DMS79 treated with DMSO at 0.1 percent for 48 hours (cell line): ENCODE measurements at places on chromosomes 5 and 9.

DNA sequence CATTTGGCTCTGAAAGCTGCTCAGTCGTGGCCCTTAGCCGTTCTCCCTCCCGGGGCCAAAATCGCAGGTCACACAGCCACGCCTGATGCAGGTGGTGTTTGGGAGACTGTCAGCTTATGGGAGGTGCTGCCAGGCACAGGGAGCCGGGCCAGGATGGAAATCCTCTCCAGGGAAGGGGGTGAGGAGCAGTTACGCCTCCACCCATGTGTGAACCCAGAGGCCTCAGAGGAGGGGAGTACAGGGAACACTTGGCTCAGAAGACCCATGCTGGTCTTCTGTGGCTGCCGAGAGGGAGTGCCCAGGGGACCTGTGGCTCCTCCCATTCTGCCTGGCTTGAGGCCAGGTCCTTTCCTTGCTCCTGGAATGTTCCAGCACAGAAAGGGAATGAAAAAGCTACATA lies 3.6 kb upstream of the OLFM1 start:
- DNase-seq: peak; percentile 84

GRCh38 chr9:133709015-133709611 lies 29.0 kb downstream of the SARDH start:
- DNase-seq: peak; percentile 87

DNA sequence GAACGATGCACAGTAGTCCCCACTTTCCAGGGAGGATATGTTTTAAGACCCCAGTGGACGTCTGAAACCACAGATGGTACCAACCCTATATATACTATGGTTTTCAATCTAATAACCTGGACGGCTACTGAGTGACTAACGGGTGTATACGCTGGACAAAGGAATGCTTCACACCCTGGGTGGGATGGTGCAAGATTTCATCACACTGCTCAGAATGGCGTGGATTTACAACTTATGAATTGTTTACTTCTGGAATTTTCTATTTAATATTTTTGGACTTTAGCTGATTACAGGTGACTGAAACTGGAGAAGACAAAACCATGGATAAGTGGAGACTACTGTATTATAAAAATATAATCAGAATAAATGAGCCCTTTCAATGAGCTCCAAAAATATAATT lies 147.6 kb upstream of the TRIM32 start:
- DNase-seq: no peak

DNA sequence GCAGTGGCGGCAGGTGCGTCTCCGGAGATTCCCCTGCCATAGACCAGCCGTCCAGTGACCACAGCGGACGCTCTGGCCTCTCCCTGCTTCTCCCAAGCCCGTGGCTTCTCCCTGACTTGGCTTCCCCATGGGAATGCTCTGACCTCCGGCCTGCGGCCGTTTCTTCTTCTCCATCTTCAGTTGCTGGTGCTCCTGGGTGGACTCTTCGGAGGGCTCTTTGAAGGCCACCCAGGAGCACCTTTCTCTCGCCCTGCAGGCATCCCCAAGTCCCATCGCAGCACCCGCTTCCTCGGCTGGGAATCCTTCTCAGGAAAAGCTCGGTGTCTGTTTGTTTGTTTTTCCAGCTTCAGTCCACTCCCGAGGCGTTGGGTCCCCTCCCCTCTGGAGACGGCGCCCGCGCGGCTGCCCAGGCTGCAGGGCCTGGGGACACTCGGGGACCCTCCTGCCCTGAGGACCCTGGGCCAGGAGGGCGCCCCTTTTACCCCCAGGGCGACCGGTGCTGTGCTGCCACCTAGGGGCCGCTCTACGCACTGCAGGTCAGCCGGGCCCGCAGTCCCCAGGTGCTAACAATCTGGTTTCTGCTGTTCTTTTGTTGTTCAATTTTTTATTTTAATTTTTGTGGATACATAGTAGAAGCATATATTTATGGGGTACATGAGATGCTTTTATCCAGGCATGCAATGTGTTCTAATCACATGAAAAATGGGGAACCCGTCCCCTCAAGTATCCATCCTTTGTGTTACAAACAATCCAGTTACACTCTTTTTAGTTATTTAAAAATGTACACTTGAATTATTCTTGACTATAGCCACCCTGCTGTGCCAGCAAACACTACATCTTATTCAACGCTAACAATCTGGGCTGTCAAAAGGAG lies 197.9 kb upstream of the ADAMTS16 start:
- no peak for DNase-seq

DNA sequence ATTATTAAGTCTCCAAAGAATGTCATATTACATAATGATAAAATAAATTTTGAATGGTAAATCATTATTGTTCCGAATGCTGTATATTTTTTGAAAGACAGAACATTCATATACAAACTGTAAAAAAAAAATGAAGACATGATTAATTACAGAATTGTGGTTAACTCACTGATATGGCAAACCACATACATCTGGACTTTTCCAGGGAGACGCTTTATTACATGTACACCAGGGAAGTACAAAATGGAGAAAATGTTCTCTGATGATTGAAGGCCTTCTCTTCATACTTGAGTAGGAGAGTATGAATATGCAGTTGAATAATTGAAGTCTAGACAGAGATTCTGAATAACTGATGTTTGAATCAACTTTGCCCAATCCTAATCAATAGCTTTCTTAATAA lies 1886.9 kb downstream of the EFNA5 start:
- DNase-seq: no peak

DNA sequence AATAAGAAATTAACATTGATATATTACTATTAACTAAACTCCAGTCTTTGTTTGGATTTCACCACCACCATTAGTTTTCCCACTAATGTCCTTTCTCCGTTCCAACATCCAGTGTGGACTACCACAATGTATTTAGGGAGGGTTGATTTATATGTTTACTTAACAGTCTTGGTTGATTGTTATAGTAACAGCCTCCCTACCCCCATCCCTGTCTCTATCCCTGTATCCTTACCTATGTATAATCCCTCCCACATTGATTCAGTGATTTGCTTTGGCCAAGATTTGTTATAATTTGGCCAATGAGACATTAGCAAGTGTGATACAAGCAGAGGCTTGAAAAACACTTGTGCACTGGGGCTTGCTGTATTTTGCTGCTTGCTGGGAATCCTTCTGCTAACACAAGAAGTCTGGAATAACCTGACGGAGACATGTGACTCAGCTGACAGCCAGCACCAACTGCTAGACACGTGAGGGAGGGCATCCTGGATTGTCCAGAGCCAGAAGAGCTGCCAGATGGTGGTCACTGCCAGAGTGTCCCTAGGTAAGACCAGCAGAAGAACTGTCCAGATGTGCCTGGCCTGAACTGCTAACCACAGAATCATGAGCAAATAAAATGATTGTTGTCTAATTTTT lies 51.2 kb upstream of the TCF7 start:
- DNase-seq: no peak

- DNase-seq: no peak
Observed at GRCh38 chr9:18610956-18611355, 137.0 kb downstream of the ADAMTSL1 start.

- no peak for DNase-seq
Observed at GRCh38 chr5:151093476-151093889, 12.6 kb upstream of the TNIP1 start.

- no peak for DNase-seq
Observed at GRCh38 chr5:66273121-66273520, 129.0 kb downstream of the SREK1 start.

DNA sequence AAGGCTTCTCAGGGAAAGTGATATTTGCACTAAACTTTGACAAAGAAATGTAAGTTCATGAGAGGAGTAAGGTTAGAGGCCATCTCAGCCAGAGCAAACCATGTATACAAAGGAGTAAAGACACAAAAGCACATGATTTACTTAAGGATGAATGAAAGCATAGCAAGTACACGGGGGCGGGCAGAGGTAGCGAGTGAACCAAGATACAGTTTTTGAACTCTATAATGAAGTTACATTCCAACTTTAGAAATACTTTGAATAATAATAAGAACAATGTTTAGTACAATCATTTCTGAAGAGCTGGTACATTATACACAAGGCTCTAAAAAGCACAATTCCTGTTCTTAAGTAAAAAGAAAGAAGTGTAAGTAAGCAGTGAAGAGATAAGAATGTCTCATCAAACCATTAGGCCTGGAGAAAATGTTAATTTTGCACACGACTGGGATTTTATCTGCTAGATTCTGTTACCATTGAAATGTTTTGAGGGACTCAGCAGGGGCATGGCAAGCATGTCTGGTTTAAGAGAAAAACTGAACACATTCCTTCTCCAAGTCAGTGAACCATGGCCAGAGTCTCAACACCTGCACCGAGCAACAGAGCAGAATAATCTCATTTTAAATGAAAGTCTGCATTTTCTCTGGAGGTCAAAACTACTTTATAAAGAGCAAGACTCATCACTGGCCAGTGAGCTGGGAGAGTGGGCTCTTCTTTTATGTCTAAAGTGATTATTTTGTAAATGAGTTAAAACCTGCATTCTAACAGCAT lies 147.6 kb upstream of the TRPM3 start:
- DNase-seq: no peak

- no peak for DNase-seq
Observed at GRCh38 chr5:172920447-172920849, 38.8 kb upstream of the RPL26L1 start.

GRCh38 chr9:127580366-127580765 lies 31.7 kb upstream of the STXBP1 start:
- DNase-seq: no peak

DNA sequence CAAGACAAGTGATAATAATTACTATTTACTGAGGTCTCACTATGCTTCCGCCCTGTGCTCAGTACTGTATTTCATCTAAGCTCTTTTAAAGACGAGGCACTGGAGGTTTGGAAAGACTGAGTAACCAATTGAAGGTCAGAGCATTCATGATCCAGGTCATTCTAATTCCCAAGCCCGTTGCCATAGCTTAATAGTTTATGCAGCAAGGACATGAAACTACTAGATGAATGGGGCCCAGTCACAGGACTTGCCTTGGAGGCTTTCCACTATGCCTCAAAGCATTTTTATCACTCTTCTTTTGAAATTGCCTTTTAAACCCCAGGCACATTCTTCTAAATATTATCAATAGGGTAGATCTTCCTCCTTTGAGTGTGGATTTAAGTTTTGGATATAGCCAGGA lies 17.2 kb upstream of the NFIB start:
- no peak for DNase-seq

DNA sequence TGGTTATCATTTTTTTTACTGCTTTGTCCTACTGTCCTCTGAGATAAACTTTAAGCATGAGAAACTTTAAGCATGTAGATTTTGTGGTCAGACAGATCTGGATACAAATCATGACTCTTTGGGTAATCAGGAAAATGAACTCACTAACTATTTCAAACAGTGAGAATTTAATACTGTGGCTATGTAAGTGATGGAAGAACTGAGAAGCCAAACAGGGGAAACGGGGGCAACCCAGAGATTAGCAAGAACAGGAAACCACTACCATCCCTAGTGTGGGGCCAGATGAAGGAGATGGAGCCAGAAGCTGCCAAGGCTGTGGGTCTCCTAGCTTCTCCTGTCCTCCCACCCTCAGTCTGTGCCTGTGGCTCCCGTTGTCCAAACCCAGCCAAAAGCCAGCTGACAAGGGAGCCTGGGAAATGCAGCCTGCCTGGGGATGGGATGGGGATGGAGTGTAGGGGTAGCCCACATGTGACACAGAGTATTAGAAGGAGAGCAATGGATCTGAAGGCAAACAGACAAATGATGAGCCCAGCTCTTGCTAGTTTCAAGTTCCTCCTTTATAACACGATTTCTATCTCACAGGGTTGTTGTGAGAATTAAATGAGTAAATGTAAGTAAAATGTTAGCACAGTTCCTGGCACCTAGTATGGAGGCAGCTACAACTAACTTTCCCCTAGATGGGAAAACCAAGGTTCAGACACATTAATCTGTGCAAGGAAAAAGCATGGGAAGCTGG lies 27.7 kb upstream of the CDC23 start:
- DNase-seq: no peak

- DNase-seq: no peak
Observed at GRCh38 chr5:36696059-36696673, 89.8 kb downstream of the SLC1A3 start.

DNA sequence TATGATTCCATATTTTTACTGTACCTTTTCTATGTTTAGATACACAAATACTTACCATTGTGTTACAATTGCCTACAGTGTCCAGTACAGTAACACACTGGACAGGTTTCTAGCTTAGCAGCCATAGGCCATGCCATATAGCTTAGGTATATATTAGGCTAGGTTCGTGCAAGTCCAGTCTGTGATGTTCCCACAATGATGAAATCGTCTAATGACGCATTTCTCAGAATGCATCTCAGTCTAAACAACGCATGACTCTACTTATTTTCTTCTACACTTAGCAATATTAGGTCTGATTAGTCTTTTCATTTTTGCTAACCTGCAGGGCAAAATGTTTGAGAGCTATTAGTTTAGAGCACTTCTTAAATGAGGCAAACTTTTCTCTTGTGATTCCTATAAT lies 22.7 kb downstream of the OR2S2 start:
- DNase-seq: no peak

GRCh38 chr5:9582406-9582805 lies 36.5 kb upstream of the SEMA5A start:
- no peak for DNase-seq

- no peak for DNase-seq
Observed at GRCh38 chr5:78754655-78755054, 106.1 kb upstream of the LHFPL2 start.
